ENCODE measurements at places on chromosomes 13 and 19.

GRCh38 chr19:30062065-30062906 lies 120.2 kb downstream of the URI1 start:
- DNase-seq = no peak

GRCh38 chr13:110299283-110299840 lies 7.6 kb downstream of the COL4A1 start:
- no peak for DNase-seq

DNA sequence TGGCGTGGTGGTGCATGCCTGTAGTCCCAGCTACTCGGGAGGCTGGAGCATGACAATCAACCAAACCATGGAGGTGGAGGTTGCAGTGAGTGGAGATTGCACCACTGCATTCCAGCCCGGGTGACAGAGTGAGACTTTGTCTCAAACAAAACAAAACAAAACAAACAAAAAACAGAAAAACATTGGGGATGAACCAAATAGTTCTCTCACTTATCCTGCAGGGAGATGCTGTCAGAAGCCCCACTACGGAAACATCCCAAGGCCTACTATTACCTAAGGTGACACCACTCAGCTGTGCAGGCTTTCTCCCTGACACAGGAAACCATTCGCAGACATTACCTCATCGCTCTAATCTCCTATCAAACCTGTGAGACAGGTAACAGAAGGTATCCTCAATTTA lies 113.5 kb downstream of the FOXO1 start:
- DNase-seq = no peak

DNA sequence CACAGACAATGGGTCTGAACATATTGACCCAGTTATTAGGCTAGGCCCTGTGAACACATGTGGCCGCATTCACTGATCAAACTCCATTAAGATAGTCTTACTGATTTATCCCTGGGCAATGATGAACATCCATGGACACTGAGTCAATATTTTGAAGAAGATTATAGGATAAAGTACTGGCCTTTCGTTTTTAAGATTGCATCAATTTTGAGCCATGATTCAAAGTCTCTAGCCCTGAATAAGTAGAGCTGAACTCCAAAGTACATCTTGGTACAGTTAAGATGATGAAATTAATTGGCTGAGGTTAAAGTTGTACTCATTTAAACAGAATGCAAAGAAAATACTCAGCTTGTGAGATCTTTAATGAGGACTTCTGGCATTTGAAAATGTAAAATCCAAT lies 1581.9 kb downstream of the EFNB2 start:
- no peak for DNase-seq

DNA sequence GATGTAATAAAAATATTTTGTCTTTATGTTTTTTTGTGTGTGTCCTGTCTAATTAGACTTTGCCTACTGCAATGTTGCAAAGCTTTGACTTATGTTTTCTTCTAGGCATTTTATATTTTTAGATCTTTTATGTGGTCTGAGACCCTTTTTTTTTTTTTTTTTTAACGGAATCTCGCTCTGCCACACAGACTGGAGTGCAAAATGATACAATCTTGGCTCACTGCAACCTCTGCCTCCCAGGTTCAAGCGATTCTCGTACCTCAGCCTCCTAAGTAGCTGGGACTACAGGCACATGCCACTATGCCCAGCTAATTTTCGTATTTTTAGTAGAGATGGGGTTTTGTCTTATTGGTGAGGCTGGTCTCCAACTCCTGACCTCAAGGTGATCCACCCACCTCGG lies 8.5 kb upstream of the ZNF304 start:
- no peak for DNase-seq

- no peak for DNase-seq
Measured at GRCh38 chr19:52007451-52007805, 583 bp downstream of the ZNF615 start.

DNA sequence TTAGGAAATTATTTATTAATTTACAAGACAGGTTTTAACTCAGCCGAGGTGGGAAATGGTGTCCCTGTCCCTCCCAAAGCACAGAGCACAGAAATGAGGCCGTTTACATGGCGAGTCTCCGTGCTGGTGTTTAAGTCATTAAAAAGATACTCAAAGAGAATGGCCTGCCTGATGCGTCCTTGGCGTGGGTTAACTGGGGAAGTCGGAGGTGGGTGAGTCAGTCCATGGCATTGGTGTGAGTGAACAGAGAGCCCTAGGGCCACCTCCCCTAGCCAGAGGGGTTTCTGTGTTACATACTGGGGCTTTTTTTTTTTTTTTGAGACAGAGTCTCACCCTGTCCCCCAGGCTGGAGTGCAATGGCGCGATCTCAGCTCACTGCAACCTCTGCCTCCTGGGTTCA lies 3.9 kb downstream of the FEM1A start:
- DNase-seq = no peak

DNA sequence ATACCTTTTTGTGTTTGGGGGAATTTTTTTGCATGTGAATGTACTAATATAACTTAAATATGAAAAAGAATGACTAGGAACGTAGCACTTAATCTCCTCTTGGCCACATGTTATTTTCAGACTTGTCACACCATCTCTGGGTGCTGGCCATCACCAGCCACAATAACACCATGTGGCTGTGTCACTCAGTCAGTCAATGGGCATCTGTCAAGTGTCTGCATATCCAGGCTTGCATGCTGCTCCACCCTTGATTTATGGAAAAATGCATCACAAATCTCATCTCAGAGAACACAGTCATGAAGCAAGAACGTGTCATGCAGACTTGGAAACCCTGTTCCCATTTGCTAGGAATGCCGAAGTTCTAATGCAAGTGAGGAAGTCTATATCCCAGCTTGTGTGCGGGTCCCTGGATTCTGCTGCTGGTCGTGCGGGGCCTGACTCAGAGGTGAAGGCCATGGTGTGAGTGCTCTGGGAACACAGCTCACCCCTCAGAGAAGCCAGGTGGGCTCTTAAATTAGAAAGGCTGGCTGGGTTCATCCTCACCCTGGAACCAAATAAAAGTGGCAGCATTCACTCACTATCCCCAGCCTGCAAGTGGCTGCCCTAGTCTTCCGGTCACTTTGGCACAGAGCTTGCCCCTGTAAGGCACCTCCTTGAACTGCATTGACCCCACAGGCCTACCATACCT lies 53.6 kb upstream of the ARHGEF7 start:
- no peak for DNase-seq

- DNase-seq = no peak
Measured at GRCh38 chr13:84902243-84902642, 897.0 kb downstream of the SLITRK6 start.

- DNase-seq = no peak
Measured at GRCh38 chr13:39915418-39915817, 260.0 kb downstream of the COG6 start.

GRCh38 chr19:55088543-55089341 lies 13.1 kb downstream of the EPS8L1 start:
- DNase-seq = no peak

- no peak for DNase-seq
Measured at GRCh38 chr13:109148243-109148642, 518.8 kb downstream of the MYO16 start.

DNA sequence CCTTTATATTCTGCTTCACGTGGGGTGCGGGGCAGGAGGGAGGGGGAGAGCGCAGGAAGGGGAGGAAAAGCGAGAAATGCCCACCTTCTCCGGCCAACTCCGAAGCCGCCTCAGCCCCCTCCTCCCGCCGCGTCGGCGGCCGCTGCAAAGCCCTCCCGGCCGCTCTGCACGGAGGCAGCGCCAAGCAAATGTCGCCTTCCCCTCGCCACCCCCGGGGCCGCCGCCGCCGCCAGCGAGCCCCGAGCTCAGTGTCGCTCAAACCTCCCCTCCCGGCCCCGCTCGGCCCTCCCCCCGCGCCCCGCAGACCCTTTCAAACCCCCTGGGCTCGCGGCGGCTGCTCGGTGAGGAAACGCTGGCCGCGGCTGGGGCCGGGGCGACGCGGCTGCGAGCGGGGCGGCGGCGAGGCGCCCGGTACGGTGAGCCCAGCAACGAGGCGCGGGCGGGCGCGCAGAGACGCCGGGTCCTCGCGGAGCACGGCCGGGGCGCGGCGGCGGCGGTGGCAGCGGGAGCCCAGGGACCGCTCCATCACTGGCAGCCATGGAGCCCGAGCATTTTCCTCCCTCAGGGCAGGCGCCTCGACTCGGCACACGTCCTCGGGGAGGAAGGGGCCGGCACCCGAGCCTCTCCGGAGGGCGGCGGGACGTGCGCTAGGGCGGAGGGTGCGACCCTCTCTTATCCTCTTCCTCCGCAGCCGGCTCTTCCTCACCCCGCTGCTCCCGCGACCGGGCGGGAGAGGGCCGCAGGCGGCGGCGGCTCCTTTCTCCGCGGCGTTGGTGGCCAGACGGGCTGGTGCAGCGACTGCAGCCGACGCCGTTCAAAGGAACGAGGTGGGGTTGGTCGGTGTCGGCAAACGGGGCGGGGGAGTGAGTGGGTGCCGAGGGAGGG lies 463 bp upstream of the TSC22D1 start:
- no peak for DNase-seq

GRCh38 chr13:39676315-39676876 lies 20.9 kb downstream of the COG6 start:
- no peak for DNase-seq

- no peak for DNase-seq
Measured at GRCh38 chr13:113297370-113298042, 467 bp downstream of the LAMP1 start.

GRCh38 chr19:35670686-35671085 lies 4.4 kb downstream of the UPK1A start:
- no peak for DNase-seq

DNA sequence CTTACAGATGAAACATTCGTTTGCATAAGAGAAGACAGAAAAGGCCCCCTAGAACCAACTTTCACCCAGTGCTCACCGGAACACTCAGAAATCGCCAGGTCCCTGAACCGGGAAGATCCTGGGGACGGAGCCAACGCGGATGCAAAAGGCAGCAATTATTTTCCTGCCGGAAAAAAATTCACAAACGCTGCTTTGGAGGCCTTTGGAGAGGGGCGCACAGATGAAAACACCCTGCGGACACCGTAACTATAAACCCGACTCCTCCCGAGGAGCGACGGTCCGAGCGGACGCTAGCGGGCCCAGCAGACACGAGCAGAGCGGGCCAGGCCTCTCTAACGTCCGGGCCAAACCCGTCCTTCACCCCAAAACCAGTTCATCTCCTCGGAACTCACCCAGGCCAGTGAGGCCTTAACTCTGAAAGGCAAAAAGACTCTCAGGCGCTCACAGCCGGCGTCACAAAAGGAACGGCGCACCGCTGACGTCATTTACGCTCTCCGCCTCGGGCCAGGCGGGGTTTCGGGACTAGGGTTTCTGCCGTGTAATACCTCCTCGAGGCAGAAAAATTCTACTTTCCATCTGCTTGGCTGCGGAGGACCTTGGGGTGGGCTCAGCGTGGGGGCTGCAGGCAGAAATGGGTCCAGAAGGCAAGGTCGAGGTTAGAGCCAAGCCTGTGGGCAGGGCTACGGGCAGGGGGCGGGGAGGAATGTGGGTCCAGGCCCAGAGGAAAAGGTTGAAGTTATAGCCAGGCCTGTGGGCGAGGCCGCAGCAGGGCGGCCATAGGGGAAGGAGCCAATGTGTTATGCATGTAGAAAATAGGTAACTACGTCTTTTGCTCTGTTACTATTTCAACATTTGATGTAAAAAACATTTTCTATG lies at the start of gene ZNF426:
Gene ZNF426 (minus strand): TSS at position 463 of the 876 bp plus-strand sequence. CDS start 2,413 bp downstream, outside the sequence.
- no peak for DNase-seq

DNA sequence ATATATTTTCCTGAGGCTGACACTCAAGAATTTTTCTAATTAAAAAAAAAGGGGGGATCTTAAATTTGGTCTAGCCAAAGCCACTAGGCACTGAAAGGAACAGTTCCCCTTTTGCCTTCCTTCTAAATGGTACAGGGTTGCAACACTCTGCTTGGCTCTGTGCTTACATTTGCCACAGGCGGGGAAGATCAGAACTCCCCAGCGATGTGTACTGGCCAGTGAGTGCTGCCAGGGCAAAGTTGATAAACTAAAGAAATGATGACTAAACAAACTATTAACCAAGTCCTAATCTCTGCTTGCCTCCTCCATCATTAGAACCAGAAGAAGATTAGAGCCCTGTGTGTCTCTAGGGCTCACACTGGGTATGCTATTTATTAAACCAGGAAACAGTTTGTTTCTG lies 75.3 kb upstream of the SCEL start:
- DNase-seq = no peak

GRCh38 chr13:45943120-45943519 lies 91.6 kb upstream of the SIAH3 start:
- no peak for DNase-seq

DNA sequence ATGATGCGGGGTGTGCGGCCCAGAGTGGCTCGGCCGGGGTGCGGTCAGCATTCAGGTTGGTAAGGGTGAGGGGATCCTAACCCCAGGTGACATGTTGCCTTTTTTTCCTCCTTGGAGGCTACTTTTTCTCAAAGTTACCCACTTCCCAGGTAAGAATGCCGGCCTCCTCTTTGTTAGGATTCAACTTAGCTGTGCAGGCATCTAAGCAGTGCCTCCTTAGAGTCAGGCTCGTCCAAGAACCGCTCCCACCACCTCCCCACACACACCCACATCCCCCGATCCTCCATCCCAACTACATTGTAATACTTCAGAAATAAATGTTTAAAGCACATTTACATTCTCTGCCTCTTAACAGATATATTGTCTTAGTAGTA lies 733 bp upstream of the ENOX1 start:
- no peak for DNase-seq

- no peak for DNase-seq
Measured at GRCh38 chr13:46553886-46554858, 1.2 kb downstream of the LRCH1 start.

DNA sequence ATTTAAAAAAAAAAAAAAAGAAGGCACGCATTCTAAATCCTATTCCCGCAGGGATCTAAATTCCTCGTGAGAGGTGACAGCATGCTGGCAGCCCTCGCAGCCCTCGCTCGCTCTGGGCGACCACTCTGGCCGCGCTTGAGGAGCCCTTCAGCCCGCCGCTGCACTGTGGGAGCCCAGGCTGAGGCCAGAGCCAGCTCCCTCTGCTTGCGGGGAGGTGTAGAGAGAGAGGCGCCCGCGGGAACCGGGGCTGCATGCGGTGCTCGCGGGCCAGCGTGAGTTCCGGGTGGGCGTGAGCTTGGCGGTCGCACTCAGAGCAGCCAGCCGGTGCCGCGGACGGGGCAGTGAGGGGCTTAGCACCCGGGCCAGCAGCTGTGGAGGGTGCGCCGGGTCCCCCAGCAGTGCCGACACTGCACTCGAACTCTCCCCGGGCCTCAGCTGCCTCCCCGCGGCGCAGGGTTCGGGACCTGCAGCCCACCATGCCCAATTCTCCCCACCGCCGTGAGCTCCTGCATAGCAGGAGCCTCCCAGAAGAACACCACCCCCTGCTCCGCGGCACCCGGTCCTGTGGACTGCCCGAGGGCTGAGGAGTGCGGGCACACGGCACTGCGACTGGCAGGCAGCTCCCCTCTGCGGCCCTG lies 553.9 kb downstream of the LMO7 start:
- no peak for DNase-seq
